ENCODE measurements at places on chromosomes 4 and X.

DNA sequence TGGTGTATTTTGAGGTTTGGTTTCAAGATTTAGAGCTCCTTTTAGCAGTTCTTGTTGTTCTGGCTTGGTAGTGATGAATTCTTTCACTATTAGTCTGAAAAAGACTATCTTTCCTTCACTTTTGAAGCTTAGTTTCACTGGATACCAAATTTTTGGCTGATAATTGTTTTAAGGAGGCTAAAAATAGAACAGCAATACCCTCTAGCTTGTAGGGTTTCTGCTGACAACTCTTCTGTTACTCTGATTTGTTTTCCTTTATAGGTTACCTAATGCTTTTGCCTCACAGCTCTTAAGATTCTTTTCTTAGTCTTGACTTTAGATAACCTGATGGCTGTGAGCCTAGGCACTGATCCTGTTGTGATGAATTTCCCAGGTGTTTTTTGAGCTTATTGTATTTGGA lies 33.6 kb upstream of the HEPH start:
- no peak for DNase-seq

DNA sequence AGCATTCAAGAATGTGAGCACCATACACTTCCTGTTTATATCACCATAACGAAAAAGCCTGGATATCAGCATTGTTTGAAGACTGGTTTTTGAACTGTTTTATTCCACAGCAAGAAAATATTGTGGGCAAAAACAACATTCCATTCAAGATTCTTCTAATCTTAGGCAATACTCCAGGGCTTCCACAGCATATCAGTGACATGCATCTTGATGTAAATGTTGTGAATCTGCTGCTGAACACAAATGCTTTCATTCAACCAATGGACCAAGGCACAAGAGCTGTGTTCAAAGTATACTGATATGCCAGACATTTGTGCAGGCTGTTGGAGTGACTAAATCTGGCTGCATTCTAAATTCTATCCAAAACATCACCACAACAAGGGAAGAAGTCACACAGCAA lies 260.1 kb upstream of the ETNPPL start:
- DNase-seq: no peak

GRCh38 chr4:98794565-98795205 lies 134.2 kb downstream of the EIF4E start:
- DNase-seq: no peak

DNA sequence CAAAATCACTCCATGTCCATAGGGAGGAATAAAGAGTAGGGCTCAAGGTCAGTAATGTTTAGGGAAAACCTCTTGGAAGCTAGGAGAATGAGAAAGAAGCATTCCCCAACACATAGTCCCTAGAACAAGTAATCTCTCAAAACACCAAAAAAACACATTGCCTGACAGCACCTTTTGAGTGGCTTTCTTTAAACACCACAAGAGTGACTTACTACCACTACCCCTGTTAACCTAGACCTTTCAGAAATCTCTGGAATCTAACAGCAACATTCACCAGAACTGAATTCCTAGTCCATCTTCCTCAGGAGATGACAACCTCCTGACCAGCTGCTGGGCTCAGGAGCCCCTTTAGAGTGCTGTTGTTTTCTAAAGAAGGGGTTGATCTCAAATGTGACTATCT lies 142.2 kb downstream of the SOWAHB start:
- no peak for DNase-seq

- DNase-seq: no peak
Observed at GRCh38 chr4:111945014-111945413, 200.2 kb upstream of the FAM241A start.

DNA sequence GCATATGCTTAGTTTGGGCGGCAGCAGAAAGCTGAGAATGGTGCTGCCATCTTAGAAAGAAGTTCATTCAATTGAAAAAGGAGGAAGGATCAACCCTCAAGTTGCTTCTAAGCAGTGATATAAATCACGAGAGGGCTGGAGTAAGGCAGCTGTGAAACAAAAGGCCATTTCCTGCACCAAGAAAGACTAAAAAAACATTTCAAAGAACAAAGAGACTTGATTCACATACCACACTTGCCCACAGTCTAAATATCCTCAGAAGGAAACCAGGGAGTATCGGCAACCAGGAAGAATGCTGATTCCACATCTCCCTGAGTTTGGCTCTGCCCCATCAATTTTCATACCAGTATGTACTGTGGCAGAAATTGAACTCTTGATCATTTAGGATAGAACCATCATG lies 240.1 kb downstream of the OPHN1 start:
- DNase-seq: no peak

- DNase-seq: no peak
Observed at GRCh38 chr4:37678624-37679023, 7.6 kb downstream of the RELL1 start.

DNA sequence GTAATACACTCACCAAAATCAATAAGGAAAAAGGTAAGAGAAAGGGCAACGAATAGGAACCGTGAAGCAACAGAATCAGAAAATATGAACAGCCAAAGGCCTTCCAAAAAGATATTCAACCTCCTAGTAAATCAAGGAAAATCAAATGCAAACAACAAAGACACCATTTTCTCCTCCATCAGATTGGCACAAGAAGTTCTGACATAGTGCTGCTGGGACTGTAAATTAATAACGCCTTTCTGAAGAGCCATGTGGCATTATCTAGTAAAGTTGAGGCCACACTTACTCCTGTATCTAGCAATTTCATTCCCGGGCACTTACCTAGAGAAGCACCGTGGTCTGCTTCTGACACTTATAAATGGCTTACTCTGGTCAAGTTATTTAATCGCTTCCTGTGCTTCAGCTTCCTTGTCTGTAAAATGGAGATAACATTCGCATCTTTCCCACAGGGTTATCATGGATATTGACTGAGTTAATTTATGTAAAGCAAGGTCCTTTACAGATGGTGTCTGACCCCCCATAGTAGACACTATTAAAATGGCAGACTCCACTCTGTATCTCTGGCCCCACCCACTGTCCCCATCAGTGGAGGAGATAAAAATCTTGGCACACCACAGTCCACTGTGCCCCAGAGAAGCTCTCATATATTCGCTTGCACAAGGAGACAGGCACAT lies 20.5 kb upstream of the ENPP6 start:
- DNase-seq: no peak

DNA sequence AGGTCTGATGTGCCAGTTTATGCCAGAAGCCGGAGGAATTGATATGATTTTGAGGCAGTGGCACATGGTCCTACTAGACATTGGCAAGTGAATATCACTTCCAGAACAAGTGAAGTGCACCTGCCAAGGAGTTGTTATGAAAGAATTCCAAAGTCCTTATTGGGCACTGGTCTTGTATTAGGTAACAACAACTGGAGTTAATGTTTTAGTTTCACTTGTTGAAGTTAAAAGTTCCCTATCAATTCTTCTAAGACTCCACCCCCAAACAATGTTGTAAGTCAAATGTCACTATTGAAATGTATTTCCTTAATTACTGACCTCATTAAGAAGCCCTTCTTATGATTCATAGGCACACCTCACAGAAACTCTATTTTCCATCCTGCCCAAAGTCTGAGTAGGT lies 3.1 kb downstream of the TET2 start:
- no peak for DNase-seq

DNA sequence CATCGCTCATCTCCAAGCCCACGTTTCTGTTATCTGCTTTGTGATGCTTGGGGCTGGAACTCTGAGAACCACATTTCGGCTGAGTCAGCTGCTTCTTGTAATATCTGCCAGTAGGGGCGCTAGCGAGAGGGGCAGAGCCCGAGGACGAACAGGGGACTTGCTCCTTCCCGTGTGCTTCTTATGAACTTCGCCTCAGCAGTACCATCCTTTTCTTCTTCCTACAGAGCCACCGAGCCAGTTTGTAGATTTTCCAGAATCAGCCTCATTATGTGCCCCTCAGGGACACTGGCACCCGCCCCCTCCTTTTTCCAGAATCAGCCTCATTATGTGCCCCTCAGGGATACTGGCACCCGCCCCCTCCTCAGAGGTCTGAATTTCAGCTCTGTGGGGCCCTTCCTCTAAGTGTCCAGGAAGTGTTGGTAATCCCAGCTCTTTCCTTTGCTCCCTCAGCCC lies 441.7 kb upstream of the RASGEF1B start:
- no peak for DNase-seq

GRCh38 chrX:2325076-2325784 lies 175.5 kb downstream of the DHRSX start:
- no peak for DNase-seq

DNA sequence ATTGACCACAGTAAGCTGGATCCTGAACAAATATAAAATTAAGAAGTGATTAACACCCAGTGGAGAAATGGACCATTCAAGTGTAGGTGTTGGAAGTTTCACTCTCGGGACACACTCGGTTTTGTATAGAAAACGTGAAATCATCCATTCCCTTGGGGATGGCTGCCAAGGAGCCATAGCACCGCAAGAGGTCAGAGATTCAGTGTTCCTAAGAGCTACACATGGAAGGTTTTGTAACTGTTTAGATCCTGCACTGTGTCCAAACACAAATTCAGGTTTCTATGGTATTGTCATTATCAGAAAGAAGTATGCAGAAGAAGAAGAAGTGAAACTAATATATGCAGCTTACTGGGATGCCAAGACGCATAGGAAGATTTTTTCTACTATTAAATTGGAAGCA lies 281.0 kb downstream of the LDB2 start:
- DNase-seq: no peak

DNA sequence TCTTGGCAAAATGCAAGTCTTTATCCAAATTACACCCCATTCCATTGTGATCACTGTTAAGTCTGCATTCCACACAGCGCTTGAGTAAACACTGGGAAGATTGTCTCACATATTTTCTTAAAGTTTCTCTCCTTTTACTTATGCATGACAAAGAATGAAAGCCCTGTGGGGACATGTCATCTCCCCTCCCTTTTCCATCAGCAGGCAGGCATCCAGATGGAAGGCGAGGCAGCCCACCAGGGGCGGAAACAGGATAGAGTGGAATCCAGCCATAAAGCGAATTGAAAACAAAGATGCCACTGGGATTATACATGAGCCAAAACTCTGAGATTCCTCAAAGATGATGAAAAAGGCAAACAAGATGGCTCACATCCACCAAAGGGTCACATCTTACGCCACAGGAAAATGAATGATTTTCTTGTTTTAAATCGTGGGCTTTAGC lies 78.2 kb downstream of the AFAP1 start:
- DNase-seq: peak; percentile 69

GRCh38 chrX:77742788-77743476 lies 43.1 kb downstream of the ATRX start:
- no peak for DNase-seq

DNA sequence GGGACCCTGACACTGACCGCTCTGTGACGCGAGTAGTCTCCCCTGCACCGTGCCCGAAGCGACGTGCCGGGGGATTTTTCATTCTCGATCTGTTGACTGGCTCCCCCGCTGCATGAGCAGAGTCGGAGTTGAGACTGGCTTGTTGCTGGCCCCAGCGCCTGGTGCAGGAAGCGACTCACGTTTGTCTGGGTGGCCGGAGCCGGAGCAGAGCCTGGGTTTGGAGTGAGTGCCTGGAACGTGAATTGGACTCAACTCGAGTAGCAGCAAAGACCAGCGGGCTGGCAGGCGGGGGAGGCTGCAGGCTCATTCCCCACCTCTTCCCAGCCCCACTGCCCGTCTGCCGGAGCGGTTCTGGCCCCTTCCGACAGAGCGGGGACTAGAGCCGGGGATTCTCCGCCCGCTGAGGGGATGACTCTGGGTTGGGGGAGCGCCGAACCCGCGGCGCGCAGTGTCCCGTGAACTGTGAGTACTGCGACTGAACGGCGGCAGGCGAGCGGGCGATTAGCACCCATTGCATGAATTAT lies 554 bp downstream of the PCDH7 start:
- DNase-seq: peak; percentile 75

DNA sequence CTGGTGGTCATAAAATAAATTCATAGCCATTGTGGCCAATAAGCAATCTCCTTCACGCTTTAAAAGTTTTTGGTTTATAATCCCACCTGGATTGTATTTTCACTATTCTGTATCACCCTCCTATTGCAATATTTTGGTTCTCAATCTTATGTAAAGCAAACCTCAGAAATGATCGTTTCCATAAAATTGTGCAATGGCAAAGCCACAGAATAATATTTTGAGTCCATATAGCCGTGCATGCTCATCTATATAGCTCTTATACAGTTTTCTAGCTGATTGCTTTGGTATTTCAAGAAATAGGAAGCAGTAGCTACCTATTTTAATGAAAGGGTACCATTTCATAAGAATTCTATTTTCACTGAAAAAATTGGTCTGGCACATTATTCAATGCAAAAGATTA lies 10.0 kb upstream of the HAND2 start:
- DNase-seq: no peak

DNA sequence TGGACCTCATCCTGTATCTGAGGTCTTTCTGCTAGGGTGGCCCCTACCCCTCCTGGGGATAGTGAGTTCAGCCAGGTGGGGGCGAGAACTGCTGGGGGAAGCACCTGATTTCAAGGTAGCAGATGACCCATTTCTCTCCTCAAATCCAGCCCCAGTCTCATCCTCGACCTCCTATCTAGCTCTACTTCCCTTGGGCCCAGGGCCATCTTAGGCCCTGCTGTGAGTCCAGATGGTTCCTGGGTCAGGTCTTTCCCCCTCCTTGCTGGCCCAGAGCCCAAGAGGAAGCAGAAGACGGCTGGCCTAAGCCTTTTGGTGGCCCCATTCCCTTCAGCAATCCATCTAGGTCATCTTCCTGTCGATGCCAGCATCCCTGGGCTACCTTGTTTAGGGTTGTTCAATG lies 3.3 kb downstream of the CDK16 start:
- no peak for DNase-seq

GRCh38 chrX:39163581-39164126 lies 362.4 kb downstream of the MID1IP1 start:
- no peak for DNase-seq

GRCh38 chr4:184598753-184599491 lies 50.3 kb downstream of the CASP3 start:
- no peak for DNase-seq

DNA sequence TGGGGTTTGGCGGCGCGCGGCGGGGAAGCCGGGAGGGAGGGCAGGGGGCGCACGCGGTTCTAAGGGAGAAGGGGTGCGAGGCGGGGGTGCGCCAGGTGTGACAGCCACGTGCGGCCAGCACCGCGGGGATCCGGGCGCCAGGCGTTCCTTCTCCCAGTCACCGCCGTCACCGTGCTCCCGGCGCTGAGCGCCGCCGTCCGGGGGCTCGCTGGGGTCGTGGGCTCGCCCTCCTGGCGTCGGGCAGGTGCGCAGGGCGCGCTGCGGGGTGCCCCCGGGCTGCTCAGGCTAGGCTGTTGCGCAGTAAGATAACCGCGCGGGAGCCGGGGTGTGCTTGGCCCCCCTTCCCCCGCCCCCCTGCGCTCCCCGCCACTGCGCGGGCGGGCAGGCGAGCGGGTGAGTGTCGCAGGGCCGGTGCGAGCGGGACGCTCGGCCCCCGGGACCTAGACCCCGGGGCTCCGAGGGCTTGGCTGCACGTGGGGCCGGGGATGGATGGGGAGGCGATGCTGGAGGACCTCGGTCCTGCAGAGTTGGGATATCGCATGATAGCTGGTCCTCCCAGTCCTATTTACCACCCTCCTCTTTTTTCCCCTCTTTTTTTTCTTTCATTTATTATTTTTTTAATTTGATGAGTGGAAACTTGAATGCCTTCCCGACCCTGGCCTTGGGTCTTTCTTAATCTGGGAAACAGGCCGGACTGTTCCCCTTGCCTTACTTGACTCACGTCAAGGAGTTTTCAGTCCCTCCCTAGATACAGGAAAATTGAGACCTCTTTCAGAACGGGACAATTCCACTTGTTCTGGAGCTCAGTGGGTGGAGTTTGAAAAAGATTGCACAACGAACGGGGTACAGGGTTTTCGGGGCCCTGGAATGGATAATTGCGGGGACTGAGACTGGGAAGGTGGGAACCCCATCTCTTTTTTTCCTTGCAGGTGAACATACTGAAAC lies 797 bp downstream of the TXLNG start:
- DNase-seq: no peak

- DNase-seq: no peak
Observed at GRCh38 chrX:46477435-46477834, 67.8 kb downstream of the ZNF674 start.

Measured in amniotic stem cell (primary cell).